Smooth muscle cell of the pulmonary artery (primary cell): ENCODE measurements at places on chromosomes 5 and 9. TPM values are rescaled to one million over a fixed set of nuclear protein-coding genes. Genes with fewer than 3 reads are reported as not detected.

Gene ADAMTS12
- total RNA-seq, result 27.1 and 49.7 TPM in 2 replicates

Gene INSL4
- total RNA-seq, result not detected in 2 replicates

Gene CPEB4
- 30.1 and 39.9 TPM in 2 replicates for total RNA-seq

Gene GMCL2
- not detected in 2 replicates for total RNA-seq

Gene UBLCP1
- 11.2 and 14.1 TPM in 2 replicates for total RNA-seq

Gene ZDHHC11
- 2.9 and 10.4 TPM in 2 replicates for total RNA-seq

Gene DRD1
- total RNA-seq, result 0.33 and 1.2 TPM in 2 replicates
